ENCODE measurements at places on chromosomes 3 and 15.

DNA sequence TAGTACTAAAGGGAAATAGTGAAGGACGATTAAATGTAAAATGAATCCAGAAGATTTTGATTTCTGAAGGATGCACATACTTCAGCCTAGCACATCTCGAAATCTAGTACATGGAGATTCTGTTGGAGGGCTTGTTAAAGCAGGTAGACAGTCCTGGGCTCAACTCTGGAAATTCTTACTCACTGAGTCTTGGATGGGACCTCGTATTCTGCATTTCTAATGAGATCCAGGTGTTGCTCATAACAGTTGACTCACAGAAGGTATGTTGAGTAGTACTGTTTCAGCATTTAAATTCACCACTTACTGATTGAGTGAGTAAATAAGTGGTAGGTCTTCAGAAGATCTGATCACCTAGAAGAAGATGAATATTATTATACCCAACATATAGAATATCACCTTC, 623.4 kb upstream of the SGO1 start:
- no peak for DNase-seq

DNA sequence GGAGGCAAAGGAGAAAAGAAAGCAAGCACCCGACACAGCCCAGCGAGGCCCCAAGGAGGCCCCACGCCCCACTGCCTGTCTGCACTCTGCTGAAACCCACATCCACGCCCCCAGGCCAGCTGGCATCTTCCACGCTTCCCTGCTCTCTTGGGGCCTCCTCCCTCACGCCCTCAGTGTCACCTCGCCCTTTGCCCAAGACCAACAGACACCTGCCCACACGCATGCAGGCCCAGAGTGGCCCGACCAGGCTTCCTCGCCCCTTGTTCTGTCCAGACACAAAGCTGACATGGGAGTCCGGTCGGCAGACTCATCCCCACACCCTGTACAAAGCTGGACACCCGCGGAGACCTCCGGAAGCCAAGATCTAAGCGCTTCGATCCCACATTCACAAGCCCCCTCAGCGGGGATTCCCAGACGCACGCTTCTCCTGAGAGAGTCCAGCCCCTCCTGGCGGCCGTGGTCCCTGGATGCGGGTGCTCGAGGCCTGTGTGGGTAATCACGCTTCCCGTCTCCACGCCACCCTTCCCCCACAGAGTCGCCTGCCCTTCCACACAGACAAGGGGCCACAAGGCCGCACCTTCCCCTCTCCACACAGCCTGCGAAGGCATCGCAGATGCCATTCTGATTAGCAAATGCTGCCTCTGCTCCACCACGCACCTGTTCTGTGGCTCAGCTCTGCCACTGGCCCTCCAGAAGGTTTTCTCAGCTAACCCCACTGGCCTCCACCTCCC, 176.6 kb downstream of the XXYLT1 start:
- DNase-seq: no peak

DNA sequence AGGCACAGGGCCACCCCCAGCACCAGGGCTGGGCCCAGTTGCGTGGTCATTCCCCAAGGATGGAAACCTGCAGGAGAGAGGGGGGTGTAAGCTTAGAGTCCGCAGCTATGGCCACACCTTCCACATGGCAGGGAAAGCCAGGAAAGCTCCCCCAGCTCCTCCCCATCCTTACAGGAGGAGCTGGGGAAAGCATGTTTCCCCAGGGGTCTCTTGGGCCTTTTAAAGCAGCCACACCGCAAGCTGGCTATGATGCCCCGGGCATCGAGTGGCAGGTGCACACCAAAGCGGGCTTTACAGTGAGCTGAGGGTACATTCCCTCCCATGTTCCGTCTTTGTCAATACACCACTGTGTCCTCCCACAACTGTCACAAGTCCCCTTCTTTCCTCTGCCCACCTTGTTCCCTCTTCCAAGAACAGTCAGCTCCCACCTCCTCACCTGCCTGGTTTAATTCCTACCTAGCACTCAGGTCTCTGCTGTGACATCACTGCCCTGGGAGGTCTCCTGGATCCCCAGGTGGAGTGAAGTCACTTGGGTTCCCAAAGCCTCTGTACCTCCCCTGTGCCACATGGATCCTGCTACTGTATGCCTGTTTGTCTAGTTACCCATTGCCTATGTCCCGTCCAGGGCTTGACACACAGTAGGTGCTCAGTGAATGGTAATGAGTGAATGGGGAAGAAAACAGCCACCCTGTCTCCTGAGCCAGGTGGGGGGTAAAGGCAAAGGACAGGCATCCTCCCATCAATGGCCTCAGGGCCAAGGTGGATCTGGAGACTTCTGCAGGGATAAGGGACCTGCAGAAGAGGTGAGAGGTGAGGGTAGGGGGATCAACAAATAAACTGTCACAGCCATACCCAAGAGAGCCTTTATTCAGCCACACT, 3.4 kb downstream of the HYAL3 start:
- DNase-seq: no peak

DNA sequence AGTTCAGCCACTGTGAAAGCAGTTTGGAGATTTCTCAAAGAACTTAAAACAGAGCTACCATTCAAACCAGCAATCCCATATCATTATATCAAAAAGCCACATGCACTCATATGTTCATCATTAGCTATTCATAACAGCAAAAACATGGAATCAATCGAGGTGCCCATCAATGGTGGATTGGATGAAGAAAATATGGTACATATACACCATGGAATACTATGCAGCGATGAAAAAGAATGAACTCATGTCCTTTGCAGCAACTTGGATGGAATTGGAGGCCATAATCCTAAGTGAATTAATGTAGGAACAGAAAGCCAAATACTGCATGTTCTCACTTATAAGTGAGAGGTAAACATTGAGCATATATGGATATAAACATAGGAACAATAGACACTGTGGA, 32.1 kb downstream of the IMPG2 start:
- DNase-seq: no peak

DNA sequence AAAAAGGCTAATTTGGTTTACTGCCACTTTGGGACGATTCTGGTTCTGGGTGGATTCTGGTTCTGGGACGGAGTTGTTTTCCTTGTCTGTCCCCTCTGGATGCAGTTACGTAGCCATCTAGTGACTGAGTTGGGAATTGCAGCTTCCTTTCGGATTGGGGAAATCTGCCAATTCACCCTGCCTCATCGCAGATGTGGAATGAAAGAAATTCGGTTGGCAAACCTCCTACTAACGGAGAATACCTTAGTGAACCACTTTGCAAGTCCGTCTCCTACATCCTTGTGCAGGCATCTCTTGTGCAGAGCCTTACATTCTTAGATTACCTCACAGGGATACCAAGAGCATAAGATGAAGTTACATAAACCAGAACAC, 31.5 kb upstream of the AP4E1 start:
- peak; percentile 67 for DNase-seq

GRCh38 chr15:35102186-35102585, 17.1 kb upstream of the NANOGP8 start:
- DNase-seq: no peak

DNA sequence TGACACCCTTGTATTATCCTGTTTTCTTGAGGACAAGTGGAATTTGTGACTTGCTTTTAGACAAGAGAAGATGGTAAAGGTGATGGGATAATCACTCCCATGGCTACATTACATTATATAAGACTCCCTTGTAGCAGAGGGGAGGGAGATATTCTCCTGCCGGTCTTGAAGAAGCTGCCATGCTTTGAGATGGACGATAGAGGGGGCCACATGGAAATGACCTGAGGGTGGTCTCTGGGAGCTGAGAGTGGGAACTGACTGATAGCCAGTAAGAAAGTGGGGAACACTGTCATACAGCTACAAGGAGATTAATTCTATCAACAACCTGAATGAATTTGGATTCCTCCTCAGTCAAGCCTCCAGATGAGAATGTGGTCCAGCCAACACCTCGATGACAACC, 540.1 kb downstream of the NTRK3 start:
- DNase-seq: no peak

- DNase-seq: no peak
These were observed 2.9 kb upstream of the CAV3 start for GRCh38 chr3:8730656-8731055.

- DNase-seq: no peak
These were observed 13.0 kb upstream of the MAPK6 start for GRCh38 chr15:52005748-52006701.

GRCh38 chr3:47949979-47950378, 66.2 kb downstream of the MAP4 start:
- DNase-seq: no peak

DNA sequence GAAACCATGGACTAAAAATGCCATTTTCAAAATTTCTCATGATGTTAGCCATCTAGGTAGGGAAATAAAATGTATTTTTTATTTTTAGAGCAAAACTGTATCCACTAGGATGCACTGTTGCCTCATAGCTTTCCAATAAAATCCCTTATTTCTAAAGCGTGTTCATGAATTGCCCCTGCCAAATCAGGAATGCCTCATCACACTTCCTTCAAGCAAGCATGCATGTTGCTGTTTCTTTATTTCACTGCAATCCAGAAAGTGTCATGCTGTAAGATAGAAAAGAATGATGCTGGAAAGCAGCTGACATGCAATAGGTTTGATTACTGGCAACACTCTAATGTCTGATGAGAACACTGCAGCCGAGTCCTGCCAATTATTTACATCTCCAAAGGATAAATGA, 239.5 kb downstream of the CHL1 start:
- DNase-seq: no peak

- DNase-seq: no peak
These were observed 4.8 kb upstream of the ARHGAP31 start for GRCh38 chr3:119289404-119289770.

Measured in NCI-H2171 treated with DMSO at 0.1 percent for 48 hours (cell line).